NCI-H1105 (cell line): ENCODE measurements at places on chromosomes 4 and X.

GRCh38 chr4:147635348-147635747 lies 18.2 kb downstream of the TMEM184C start:
- no peak for DNase-seq

DNA sequence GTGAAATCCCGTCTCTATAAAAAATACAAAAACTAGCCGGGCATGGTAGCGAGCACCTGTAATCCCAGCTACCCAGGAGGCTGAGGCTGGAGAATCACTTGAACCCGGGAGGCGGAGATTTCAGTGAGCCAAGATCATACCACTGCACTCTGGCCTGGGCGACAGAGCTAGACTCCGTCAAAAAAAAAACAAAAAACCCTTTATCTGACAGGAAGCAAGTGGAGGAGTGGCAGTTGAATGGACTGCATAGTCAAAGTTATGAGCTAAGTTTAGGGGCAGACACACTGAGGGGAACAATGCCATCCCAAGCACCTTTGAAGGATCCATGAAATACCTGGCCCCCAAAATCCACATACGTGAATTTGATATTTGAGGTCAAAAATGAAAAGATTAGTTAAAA lies 7.5 kb upstream of the HPGDS start:
- no peak for DNase-seq

- no peak for DNase-seq
Measured at GRCh38 chr4:6991249-6991648, 51.9 kb upstream of the TADA2B start.

DNA sequence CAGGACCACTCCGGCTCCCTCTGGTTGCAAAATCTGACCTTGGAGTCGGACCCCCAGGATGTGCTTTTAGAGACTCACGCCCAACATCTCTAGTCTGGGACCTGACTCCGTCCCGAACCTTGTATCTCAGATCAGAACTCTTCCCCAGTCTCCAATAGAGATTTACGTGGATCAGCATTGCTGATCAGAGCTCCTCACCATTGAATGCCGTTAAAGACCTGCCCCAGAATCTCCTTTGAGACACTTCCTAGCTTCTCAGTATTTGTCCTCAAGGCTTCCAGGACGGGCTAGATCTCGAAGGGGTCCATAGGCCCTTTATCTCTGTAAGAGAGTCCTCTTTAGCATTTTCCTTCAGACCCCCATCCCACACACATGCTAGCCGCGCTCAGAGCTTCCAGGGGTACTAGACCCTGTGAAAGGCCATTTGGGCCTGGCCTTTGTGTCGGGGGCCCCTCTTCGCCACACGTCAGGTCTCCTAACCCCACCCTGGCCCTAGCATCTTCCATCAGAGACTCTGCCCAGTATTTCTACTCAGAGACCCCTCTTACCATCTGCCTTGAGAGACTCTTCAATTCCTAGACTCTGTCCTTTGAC lies 662 bp downstream of the UBA1 start:
- no peak for DNase-seq

- no peak for DNase-seq
Measured at GRCh38 chrX:132491191-132491590, 2.4 kb upstream of the MBNL3 start.

DNA sequence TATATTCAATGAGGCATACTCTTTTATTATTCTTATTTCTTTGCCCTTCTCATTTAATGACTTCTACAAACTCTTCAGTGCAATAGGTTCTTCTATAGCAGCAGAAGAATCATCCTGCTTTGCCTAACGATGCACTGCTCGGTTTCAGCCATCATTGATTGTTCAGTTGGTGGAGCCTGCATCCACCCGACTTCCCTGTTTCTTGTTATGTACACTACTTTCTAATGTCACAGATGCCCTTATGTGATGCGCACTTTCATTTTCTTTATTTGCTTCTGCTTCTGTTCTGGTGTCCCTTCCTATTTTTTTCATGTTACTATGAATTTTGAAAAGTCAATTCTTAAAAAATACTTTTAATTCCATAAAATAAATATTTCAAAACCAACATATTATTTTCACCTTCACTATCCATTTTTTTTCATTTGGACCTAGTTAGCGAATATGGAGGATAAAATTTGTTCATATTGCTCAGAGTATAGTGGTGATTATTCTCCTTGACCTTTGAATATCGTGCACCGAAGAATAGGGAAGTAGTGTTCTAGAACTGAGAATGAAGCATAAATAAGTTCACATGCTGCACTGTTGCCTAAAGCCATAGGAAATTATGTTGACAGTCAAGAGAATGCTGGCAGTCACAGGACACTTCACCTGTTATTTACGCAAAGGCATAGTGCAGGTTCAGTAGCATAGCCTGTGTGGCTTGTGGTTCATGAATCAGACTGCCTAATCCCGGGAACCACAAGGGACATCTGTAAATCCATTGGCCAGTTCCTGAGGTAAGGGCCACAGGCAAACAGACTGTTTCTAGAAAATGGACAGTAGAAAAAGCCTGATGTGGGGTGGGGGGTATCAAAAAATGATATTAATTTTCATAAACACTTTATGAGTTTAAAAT lies 21.3 kb upstream of the SFRP2 start:
- DNase-seq: no peak

GRCh38 chr4:138977524-138977923 lies 38.1 kb upstream of the NOCT start:
- DNase-seq: no peak

- DNase-seq: no peak
Measured at GRCh38 chr4:7828011-7828720, 111.5 kb downstream of the AFAP1 start.

GRCh38 chrX:150268839-150269355 lies 94.2 kb upstream of the MAMLD1 start:
- DNase-seq: no peak

DNA sequence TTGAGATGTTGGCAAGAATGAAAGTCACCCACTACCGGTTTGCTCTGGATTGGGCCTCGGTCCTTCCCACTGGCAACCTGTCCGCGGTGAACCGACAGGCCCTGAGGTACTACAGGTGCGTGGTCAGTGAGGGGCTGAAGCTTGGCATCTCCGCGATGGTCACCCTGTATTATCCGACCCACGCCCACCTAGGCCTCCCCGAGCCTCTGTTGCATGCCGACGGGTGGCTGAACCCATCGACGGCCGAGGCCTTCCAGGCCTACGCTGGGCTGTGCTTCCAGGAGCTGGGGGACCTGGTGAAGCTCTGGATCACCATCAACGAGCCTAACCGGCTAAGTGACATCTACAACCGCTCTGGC lies 12.3 kb downstream of the RPL9 start:
- no peak for DNase-seq

DNA sequence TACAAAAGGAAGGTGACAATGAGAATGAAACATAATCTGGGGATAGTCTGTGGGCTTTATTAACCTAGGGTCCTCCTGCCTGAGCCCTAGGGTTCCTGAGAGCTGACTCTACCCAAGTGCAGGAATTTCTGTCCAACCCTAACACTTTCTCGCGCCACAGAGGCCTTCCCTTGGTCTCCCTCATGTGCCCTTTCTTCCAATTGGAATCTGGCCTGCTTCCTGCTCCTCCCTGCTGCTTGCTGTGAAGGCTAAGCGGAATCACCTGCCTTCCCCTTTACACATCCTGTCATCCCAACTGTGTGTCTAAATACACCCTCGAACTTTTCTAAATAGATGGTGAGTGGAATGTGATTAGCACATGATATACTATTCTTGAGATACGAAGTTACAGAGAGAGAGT lies 5.9 kb downstream of the MAGEA11 start:
- no peak for DNase-seq

GRCh38 chr4:89509708-89510281 lies 202.2 kb upstream of the GPRIN3 start:
- DNase-seq: no peak

DNA sequence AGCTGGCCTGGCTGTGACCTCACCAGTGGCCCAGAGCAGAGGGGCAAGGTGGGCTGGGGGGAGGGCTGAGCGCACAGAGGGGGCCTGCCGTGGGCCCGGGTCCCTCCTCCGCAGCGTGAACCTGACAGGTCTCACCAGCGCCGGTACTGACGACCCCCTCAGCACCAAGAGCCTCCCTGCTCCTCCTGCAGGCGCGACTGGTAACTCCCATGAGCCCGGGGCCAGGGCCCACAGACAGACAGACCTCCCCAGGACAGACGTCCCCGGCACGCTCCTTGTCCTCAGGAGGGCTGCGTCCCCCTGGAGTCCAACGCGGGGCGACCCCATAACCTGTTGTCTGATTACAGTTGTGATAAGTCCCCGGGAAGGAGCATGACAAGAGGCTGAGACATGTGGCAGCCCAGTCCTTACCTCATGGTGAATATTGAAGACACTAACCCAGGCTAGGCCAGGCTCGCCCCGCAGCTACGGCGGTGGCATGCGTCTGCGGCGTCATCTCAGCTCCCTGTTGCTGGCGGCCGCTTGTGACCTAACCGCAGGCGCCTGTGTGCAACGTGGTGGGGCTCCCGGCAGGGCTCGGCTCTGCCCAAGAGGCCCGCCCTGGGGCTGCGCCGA lies 8.5 kb downstream of the AKAP17A start:
- DNase-seq: no peak

DNA sequence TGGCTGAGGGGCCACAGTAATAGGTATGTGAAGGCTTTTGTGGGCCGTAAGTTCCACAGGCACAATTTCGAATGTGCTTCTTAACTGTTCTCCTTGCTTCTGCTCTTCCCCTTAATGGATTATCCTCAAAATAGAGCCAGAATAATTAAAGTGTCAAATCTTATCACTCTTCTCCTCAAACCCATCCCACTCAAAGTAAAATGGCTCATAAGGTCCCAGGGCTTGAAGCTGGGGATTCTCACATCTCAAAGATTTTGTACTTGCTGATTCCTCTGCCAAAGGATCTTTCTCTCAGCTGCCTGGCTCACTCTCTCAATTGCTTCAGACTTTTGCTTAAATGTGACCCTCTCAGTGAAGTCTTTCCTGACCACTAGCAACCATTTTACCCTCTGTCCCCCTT lies 16.6 kb downstream of the ADAMTS3 start:
- DNase-seq: no peak

DNA sequence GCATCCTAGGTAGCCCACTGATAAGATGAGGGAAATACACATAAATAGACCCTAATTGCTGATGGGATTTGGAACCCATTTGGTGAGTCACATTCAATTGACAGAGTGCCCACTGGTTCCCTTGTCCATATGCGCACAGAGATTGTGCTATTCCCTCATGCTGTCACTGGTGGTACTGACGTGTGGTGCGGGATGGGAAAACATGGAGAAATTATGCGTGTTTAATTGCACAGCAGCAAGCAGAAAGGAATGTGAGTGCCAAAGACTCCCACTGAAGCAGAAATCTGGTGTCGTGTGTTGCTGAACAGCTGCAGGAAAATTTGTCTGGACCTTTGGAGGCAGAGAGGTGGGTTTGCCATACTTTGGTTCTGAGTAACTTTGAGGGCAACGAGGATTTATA lies 92.2 kb downstream of the NHSL2 start:
- no peak for DNase-seq

GRCh38 chrX:12741416-12741815 lies 49.8 kb upstream of the PRPS2 start:
- DNase-seq: no peak

- no peak for DNase-seq
Measured at GRCh38 chr4:115293093-115293462, 179.7 kb upstream of the NDST4 start.

- no peak for DNase-seq
Measured at GRCh38 chr4:139754938-139755337, 89.3 kb downstream of the MGST2 start.

GRCh38 chrX:54064564-54064963 lies 20.3 kb upstream of the PHF8 start:
- no peak for DNase-seq

- no peak for DNase-seq
Measured at GRCh38 chrX:54597728-54598127, 67.7 kb downstream of the GNL3L start.

GRCh38 chrX:148457279-148457678 lies 43.1 kb upstream of the AFF2 start:
- DNase-seq: no peak
